ENCODE measurements at places on chromosomes 1 and 21. TPM values are rescaled to one million over a fixed set of nuclear protein-coding genes. Genes with fewer than 3 reads are reported as not detected.

GRCh38 chr1:202942426-202942825 is 15.4 kb upstream of the KLHL12 start:
- no peak for DNase-seq

- DNase-seq, result no peak
These were observed 48.3 kb upstream of the LBR start for GRCh38 chr1:225476100-225476511.

- DNase-seq, result no peak
These were observed 19.6 kb downstream of the BACH1 start for GRCh38 chr21:29318354-29318753.

The ETV3L gene
- polyA plus RNA-seq, result not detected

DNA sequence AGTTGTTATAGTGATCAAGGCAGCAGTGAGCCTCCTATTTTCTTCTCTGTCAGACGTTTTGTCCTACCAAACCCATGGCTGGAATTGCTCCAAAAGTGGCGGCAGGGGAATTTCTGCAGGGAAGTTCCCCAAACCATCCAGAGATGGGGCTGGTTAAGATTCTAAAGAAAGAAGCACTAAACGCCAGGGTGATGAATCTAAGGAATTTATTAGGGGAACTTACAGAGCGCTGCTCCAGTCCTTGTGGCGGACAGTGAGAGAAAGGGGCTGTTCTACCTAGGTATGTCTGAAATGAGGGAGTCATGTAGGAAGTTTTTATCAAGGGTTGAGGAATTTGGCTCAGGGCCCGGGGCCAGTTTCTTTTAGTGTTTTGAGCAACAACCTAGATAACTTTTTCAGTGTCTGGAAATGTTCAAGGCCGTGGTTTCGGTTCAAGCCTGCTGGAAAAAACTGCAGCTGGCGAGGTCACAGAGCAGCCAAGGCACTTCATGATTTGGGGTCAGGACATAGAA is 222.4 kb upstream of the B3GALT2 start:
- no peak for DNase-seq

- DNase-seq, result no peak
These were observed 323.4 kb downstream of the LTN1 start for GRCh38 chr21:28669321-28669720.

The RNU1-3 gene
- polyA plus RNA-seq, result not detected

- DNase-seq, result no peak
These were observed 87.6 kb downstream of the CATSPERE start for GRCh38 chr1:244548558-244549115.

- no peak for DNase-seq
These were observed 245.3 kb upstream of the RUNX1 start for GRCh38 chr21:35294231-35294898.

The KIF14 gene
- polyA plus RNA-seq, result 7.2 TPM

DNA sequence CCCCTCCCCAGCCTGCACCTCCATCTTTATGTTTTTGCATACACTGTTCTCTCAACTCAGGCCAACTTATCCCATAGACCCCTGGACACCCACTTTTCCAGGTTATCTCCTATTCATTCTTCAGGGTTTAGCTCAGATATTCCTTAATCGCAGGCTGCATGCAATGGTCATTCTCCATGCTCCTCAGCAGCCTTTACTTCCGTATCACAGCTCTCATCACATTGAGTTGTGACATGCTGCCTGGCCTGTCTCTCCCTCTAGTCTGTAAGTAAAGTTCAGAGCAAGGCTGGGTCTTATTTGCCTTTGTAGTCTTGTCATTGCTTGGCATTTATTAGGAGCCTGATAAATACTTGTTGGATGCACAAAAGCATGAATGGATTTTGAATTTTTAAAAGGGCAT is 6.9 kb downstream of the DNAJC6 start:
- DNase-seq, result no peak

The ANKRD35 gene
- 2.2 TPM for polyA plus RNA-seq

DNA sequence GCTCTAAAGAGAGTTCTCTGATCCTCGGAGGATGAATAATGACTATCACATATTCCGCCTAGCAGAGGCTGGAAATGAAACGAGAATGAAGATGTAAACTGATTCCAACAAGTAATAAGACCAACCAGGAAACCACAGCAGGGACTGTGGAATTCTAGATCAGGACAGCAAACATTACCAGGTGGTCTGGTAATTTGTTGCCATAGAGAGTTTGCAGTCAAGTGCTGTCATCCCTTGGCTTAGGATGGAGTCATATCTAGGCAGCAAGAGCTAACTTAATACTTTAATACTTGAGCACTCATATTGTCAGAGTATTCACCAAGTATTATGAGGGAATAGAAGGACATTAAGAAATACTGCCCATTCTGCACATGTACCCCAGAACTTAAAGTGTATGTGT is 45.1 kb upstream of the MUTYH start:
- no peak for DNase-seq

The LENEP gene
- polyA plus RNA-seq, result not detected

The OR10J1 gene
- not detected for polyA plus RNA-seq

The COL9A2 gene
- polyA plus RNA-seq, result 17.2 TPM

GRCh38 chr1:165218731-165219130 is 137.8 kb downstream of the LMX1A start:
- no peak for DNase-seq

The URB1 gene
- 10.7 TPM for polyA plus RNA-seq

GRCh38 chr1:3398396-3399140 is 55.9 kb upstream of the ARHGEF16 start:
- DNase-seq, result no peak

The TEX38 gene
- polyA plus RNA-seq, result 0.28 TPM

DNA sequence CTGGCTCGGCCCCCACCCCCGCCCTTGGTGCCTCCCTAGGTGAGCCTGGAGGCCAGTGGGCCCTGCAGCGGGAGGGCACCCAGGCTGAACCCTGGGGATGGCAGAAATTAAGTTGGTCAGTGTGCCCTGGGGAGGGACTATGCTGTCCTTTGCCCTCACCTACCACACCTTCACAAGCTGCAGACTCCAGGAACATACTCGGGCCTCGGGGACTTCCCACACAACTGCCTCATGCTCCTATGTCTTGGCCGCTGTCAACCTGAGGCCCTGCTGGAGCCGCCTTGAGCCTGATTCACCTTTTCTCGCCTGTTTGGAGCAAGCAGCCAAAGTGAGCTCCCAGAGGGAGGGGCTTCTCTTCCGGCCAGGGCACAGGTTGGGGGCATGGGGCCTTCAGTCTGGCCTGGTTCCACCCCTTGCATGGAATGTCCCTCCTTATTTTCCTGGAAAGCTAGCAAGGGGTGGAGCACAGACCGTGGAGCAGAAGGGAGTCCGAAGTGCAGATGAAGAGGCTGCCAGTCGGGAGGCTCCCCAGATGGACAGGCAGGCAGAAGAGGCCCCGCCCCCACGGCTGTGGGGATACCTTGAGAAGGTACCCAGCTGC is 24.7 kb downstream of the KNCN start:
- no peak for DNase-seq

DNA sequence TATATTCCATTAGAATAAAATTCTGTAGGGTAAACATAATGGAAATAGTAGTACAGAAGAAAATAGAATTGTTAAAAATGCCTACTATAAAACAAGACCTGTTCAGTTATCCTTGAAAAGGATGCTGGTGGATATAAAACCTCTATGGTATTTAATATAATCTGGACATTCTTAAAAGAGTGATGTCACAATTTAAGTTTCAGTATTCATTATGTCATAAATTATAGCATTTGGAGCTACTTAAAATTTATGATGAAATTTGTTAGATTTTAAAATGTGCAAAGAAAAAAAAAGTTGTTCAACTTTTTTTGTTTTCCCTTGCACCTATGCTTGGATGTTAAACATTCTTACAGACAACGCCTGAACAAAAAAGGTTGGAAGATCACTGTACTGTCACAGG is 50.3 kb downstream of the USP48 start:
- DNase-seq, result no peak

DNA sequence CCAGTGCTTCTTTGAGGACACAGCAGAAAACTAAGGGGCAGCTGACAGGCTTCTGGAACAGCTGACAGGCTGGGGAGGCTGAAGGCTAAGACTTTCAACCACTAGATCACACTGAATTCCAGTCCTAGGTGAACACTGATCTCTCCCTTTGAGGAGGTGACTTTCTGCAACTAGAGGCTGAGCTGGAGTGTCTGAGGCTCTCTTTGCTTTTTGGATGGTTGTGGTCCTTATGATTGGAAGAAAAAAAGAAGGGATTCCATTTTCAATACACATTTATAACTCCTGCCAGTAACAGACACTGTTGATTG is 1.4 kb downstream of the IL6R start:
- no peak for DNase-seq

- DNase-seq, result no peak
These were observed 107.6 kb downstream of the ETS2 start for GRCh38 chr21:38913120-38913892.

DNA sequence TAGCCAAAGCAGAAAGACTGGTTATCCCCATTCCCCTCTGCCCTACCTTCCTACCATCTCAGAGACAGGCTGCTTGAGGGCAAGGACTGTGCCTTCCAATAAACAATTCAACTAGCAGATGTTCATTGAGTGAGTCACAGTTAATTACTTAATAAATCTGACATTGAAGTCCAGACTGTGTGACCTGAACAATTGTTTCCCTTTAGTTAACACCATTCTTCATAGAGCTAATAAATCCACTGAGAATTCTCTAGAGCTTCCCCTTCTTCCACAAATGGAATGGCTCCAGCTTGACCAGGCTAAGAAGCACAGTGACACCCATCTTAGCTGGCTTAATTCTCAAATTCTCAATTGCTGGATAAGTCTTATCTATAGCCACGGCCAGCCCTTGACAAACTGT is 61.9 kb upstream of the GJA5 start:
- DNase-seq, result no peak

The PLEKHN1 gene
- polyA plus RNA-seq, result 0.22 TPM

DNA sequence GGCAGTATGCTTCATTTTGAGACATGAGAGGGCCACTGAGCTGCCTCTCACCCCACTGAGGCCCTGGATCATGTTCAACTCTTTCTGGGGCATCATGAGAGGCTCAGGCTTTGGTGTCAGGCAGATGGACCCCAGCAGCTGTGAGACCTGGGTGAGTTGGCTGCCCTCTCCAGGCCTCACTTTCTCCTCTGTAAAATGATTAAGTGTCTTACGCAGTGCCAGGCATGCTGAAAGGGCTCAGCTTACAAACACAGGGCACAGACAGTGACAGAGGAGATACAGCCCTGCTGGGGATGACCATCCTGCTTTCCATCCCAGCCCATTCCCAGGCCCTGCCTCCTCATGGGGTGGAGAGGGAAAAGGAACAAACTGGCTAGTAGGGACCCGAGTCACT is 387.4 kb downstream of the MATN1 start:
- no peak for DNase-seq

GRCh38 chr1:53197291-53198200 is 922 bp downstream of the CPT2 start:
- peak; percentile 5 for DNase-seq

The IQCC gene
- 7.2 TPM for polyA plus RNA-seq

GRCh38 chr1:94903280-94904009 is 23.5 kb downstream of the CNN3 start:
- no peak for DNase-seq

GRCh38 chr1:154819628-154820590 is 50.2 kb downstream of the KCNN3 start:
- DNase-seq, result no peak

The C1orf141 gene
- polyA plus RNA-seq, result 0.23 TPM

The GFI1 gene
- polyA plus RNA-seq, result 0.30 TPM

GRCh38 chr1:67647036-67647798 is 37.8 kb upstream of the GADD45A start:
- DNase-seq, result no peak

The ACTA1 gene
- 1.3 TPM for polyA plus RNA-seq

GRCh38 chr1:157400766-157401165 is 151.5 kb downstream of the FCRL5 start:
- no peak for DNase-seq

GRCh38 chr21:40049031-40049930 is 182.0 kb downstream of the PCP4 start:
- DNase-seq, result no peak

GRCh38 chr1:45924736-45925135 is 121.3 kb downstream of the MAST2 start:
- DNase-seq, result no peak

The AMY1C gene
- not detected for polyA plus RNA-seq

DNA sequence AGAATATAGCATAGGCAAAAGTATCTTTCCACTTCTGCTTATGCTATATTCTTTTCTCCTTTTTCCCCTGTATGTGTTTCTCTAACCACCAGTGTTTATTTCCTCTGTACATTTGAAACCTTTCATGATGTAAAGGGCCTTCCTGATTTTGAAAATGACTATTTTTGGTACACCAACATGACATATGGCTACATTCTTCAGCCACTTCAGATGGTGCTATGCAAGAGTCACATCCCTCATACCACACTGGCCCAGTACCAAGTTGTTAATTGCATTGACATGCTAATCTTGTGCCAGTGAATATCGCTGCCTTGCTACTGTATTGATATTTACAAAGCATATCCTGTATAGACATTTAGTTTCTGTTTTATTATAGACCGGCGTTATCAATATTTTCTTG is 408.7 kb downstream of the NCAM2 start:
- DNase-seq, result no peak

- no peak for DNase-seq
These were observed 11.7 kb downstream of the CD2 start for GRCh38 chr1:116765962-116766361.

- DNase-seq, result no peak
These were observed 23.2 kb downstream of the C1orf94 start for GRCh38 chr1:34199927-34200326.

DNA sequence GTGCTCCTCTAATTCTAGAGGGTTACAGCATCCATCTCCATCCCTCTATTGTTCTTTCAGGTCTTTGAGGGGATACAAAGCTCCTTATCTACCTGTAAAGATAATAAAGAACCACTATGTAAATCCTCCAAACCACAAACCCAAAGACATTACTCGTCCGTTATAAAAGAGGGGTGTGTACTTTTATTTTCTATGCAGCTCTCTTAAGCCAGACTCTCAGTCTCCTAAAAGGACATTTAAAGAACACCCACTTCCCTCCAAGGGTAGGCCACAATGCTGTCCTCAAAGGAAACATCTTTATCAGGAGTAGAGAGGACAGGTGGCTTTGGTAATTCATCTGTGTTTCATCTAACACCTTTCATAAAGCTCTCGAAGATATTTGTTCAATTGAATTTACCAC is 67.9 kb upstream of the DYNLT5 start:
- DNase-seq, result no peak

- no peak for DNase-seq
These were observed 29.3 kb downstream of the AK2 start for GRCh38 chr1:33007190-33008050.

DNA sequence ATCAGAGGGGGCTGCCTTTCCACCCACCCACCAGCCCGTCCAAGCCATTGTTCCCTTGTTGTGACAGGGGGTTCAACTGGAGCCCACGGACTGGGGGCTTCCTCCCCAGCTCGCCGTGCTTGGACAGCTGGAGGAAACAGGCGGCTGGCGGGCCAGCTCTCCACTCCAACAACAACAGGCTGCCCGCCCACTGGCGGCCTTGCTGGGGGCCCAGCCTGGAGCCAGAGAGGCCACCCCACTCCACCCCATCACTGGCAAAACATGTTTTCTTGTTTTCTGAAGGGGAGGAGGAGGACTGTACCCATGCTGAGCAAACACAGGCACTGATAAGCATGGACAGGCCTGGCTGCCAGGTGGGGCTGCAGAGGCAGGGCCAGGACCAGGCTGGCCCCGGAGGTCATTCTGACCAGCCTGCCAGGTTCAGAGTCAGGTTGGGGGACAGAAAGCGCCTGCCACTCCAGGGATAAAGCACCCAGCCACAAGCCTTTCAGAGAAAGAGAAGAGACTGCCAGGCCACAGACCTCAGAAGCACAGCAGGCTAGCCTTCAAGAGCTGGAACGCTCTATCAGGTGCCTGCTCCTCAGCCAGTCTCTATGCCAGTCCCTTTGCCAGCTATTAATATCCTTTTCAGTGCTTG is 32.8 kb downstream of the GJA4 start:
- no peak for DNase-seq

The SLFNL1 gene
- 0.22 TPM for polyA plus RNA-seq

GRCh38 chr1:89200663-89201062 is 1.9 kb upstream of the GBP4 start:
- no peak for DNase-seq

All from right renal cortex interstitium (tissue), 3 donors.